Left lung (tissue), 14 donors: ENCODE measurements at places on chromosomes 6 and 20.

DNA sequence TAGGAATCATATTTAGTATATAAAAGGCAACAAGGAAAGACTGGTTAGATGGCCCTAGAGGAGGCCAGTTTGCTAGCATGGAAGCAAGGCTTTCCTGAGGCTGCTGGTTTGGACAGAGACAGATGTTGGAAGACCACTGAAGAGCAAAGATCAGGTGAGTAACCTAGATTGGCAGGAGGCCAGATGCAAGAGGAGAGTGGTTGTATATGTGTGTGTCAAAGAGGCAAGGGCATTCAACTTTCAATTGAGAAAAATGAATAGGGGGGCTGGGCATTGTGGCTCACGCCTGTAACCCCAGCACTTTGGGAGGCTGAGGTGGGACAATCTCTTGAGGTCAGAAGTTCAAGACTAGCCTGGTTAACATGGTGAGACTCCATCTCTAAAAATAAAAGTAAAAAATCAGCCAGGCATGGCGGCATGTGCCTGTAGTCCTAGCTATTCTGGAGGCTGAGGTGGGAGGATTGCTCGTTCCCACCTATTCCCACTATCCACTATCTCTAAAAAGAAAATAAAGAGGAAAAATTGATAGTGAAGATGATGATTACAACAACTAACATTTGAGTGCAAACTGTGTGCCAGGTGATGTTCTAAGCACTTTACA is 79.8 kb downstream of the PRDM1 start:
- no peaks in the 10 kb centered on the region for H3K27me3 ChIP-seq
- DNase-seq: no peak
- H3K27ac ChIP-seq: no peak overlapping the region
- H3K4me3 ChIP-seq: no peak overlapping the region

DNA sequence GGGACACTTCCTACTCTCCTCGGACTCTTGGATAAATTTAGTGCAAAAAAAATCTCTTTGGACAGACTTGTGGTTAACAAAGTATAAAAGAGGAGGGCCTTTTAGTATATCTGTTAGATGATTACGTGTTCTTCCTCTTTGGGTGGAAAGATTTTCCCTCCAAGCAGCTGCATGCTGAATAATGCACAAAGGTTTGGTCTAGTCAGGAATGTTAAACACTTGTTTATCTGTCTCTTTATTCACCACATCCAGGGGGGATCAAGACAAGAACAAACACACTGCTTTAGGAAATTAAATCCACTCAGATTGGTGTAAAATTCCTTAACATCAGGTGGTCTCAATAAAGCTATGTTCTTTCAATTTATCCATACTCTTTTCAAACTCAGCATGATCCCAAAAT is 260.9 kb upstream of the CHD6 start:
- peaks cover 2% of the 10 kb centered on the region for H3K27me3 ChIP-seq
- no peaks in the 10 kb centered on the region for H3K36me3 ChIP-seq
- no peak overlapping the region for H3K4me3 ChIP-seq
- DNase-seq: no peak

GRCh38 chr6:95087394-95088097 is 489.8 kb upstream of the MANEA start:
- H3K27me3 ChIP-seq: no peaks in the 10 kb centered on the region
- peak; percentile 51 for DNase-seq
- no peaks in the 10 kb centered on the region for H3K4me1 ChIP-seq
- no peak overlapping the region for H3K27ac ChIP-seq

DNA sequence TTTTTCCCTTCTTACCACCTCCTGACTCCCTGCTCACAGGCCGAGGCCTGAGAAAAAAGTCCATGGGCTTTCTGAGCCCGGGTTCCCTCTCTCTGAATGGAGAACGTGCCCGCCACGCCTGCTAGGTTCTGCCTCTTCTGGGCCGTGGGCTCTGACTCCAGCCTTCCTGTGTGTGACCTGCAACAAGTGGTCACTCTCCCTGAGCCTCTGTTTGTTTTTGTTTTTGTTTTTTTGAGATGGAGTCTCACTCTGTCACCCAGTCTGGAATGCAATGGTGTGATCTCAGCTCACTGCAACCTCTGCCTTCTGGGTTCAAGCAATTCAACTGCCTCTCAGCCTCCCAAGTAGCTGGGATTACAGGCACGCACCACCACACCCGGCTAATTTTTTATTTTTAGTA is 17.9 kb upstream of the VSTM2L start:
- H3K4me1 ChIP-seq: no peaks in the 10 kb centered on the region
- DNase-seq: no peak
- H3K4me3 ChIP-seq: no peak overlapping the region
- H3K36me3 ChIP-seq: no peaks in the 10 kb centered on the region

GRCh38 chr6:96889146-96889545 is 8.5 kb downstream of the NDUFAF4 start:
- no peak for DNase-seq
- no peak overlapping the region for H3K4me3 ChIP-seq
- H3K27me3 ChIP-seq: no peaks in the 10 kb centered on the region
- no peaks in the 10 kb centered on the region for H3K4me1 ChIP-seq
- no peak overlapping the region for H3K27ac ChIP-seq
- H3K36me3 ChIP-seq: no peaks in the 10 kb centered on the region

DNA sequence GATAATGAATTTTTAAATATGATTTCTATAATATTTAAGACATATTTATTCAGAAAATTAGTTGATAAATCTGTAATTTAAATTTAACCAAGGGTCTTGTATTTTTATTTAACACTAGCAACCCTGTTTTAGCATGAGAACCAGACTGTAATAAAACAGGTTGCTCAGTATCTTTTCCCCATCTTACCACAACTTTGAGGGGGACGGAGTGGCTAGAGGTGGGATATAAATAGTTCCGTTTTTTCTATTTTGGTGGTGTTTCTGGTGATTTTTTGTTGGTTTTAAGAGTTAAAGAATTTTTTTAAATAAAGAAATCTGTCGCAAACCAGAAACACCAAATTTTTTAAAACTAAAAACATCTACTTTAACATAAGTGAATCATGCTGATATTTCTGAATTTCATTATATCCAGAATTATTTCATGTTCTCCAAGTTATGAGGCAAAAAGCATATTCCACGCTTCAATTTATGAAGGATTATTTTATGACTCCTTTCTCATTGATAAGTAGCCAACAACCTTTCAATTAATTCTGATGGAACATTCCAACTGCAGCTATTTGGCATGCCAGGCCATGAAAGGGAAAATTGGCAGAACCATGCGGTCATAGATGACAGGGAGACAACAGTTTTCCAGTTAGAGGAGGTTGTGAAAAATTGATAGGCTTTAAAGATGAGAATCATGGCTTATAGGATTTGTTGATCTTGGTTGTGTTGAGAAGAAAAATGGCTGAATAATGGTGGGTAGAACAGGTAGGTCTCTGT is 151.9 kb upstream of the CARMIL1 start:
- H3K27me3 ChIP-seq: no peaks in the 10 kb centered on the region
- H3K36me3 ChIP-seq: peaks cover 33% of the 10 kb centered on the region
- no peak for DNase-seq
- H3K27ac ChIP-seq: no peak overlapping the region
- no peak overlapping the region for H3K4me3 ChIP-seq

GRCh38 chr6:9540534-9541126 is 874.2 kb downstream of the TFAP2A start:
- no peaks in the 10 kb centered on the region for H3K27me3 ChIP-seq
- no peaks in the 10 kb centered on the region for H3K4me1 ChIP-seq
- no peaks in the 10 kb centered on the region for H3K36me3 ChIP-seq
- no peak for DNase-seq

DNA sequence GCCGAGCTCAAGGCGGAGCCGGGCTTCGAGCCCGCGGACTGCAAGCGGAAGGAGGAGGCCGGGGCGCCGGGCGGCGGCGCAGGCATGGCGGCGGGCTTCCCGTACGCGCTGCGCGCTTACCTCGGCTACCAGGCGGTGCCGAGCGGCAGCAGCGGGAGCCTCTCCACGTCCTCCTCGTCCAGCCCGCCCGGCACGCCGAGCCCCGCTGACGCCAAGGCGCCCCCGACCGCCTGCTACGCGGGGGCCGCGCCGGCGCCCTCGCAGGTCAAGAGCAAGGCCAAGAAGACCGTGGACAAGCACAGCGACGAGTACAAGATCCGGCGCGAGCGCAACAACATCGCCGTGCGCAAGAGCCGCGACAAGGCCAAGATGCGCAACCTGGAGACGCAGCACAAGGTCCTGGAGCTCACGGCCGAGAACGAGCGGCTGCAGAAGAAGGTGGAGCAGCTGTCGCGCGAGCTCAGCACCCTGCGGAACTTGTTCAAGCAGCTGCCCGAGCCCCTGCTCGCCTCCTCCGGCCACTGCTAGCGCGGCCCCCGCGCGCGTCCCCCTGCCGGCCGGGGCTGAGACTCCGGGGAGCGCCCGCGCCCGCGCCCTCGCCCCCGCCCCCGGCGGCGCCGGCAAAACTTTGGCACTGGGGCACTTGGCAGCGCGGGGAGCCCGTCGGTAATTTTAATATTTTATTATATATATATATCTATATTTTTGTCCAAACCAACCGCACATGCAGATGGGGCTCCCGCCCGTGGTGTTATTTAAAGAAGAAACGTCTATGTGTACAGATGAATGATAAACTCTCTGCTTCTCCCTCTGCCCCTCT is 1.1 kb downstream of the CEBPB start:
- DNase-seq: no peak
- H3K4me3 ChIP-seq: peak overlapping the region; percentile 75
- H3K27ac ChIP-seq: peak overlapping the region; percentile 99
- H3K36me3 ChIP-seq: peaks cover 33% of the 10 kb centered on the region
- H3K27me3 ChIP-seq: no peaks in the 10 kb centered on the region

- H3K4me1 ChIP-seq: no peaks in the 10 kb centered on the region
- H3K4me3 ChIP-seq: no peak overlapping the region
- no peak overlapping the region for H3K27ac ChIP-seq
- DNase-seq: no peak
- H3K36me3 ChIP-seq: no peaks in the 10 kb centered on the region
- no peaks in the 10 kb centered on the region for H3K27me3 ChIP-seq
Observed at GRCh38 chr6:128114164-128114563, 213.3 kb upstream of the THEMIS start.

GRCh38 chr20:36824142-36824940 is 50.8 kb upstream of the DSN1 start:
- H3K36me3 ChIP-seq: peaks cover 20% of the 10 kb centered on the region
- no peak overlapping the region for H3K4me3 ChIP-seq
- H3K27ac ChIP-seq: no peak overlapping the region
- no peak for DNase-seq

- no peaks in the 10 kb centered on the region for H3K36me3 ChIP-seq
- no peak overlapping the region for H3K27ac ChIP-seq
- no peaks in the 10 kb centered on the region for H3K4me1 ChIP-seq
- H3K27me3 ChIP-seq: peaks cover 4% of the 10 kb centered on the region
- no peak for DNase-seq
Observed at GRCh38 chr20:60474385-60474910, 516.2 kb downstream of the CDH26 start.

GRCh38 chr6:144036835-144037195 is 28.8 kb upstream of the PLAGL1 start:
- no peak for DNase-seq
- H3K36me3 ChIP-seq: no peaks in the 10 kb centered on the region
- peaks cover 27% of the 10 kb centered on the region for H3K4me1 ChIP-seq
- H3K4me3 ChIP-seq: peak overlapping the region; percentile 31
- H3K27ac ChIP-seq: peak overlapping the region; percentile 73

DNA sequence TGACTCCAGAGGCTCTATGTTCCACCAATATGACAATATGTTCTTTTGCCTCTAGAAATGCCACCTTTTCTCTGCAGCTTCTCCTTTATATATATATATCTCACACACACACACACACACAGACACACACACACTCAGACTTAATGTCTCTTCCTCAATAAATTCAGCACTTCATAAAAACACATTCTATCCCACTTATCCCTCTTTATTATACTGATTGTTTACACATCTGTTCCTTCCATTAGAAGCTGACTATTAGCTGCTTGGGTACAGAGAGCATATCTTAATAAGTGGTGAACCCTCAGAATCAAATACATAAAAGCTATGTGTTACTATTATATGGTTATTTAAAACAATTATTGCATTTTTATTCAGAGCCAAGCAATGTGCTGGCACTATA is 23.3 kb downstream of the NRSN1 start:
- H3K27me3 ChIP-seq: no peaks in the 10 kb centered on the region
- no peak overlapping the region for H3K4me3 ChIP-seq
- H3K4me1 ChIP-seq: no peaks in the 10 kb centered on the region
- H3K27ac ChIP-seq: no peak overlapping the region
- no peaks in the 10 kb centered on the region for H3K36me3 ChIP-seq

- no peak overlapping the region for H3K4me3 ChIP-seq
- no peaks in the 10 kb centered on the region for H3K36me3 ChIP-seq
- no peaks in the 10 kb centered on the region for H3K27me3 ChIP-seq
- no peak for DNase-seq
- no peaks in the 10 kb centered on the region for H3K4me1 ChIP-seq
Observed at GRCh38 chr20:51172558-51173428, 149.9 kb upstream of the KCNG1 start.

- no peaks in the 10 kb centered on the region for H3K36me3 ChIP-seq
- no peaks in the 10 kb centered on the region for H3K27me3 ChIP-seq
- no peak overlapping the region for H3K27ac ChIP-seq
- no peaks in the 10 kb centered on the region for H3K4me1 ChIP-seq
Observed at GRCh38 chr20:39674842-39675241, 712.7 kb downstream of the DHX35 start.

- H3K36me3 ChIP-seq: peaks cover 81% of the 10 kb centered on the region
- no peak for DNase-seq
- H3K4me1 ChIP-seq: peaks cover 2% of the 10 kb centered on the region
- H3K27ac ChIP-seq: no peak overlapping the region
- no peaks in the 10 kb centered on the region for H3K27me3 ChIP-seq
Observed at GRCh38 chr6:157203312-157203744, 120.0 kb downstream of the TMEM242 start.

- H3K36me3 ChIP-seq: no peaks in the 10 kb centered on the region
- H3K4me3 ChIP-seq: no peak overlapping the region
- DNase-seq: no peak
- H3K4me1 ChIP-seq: no peaks in the 10 kb centered on the region
- no peak overlapping the region for H3K27ac ChIP-seq
Observed at GRCh38 chr20:47111576-47111975, 216.9 kb downstream of the EYA2 start.

DNA sequence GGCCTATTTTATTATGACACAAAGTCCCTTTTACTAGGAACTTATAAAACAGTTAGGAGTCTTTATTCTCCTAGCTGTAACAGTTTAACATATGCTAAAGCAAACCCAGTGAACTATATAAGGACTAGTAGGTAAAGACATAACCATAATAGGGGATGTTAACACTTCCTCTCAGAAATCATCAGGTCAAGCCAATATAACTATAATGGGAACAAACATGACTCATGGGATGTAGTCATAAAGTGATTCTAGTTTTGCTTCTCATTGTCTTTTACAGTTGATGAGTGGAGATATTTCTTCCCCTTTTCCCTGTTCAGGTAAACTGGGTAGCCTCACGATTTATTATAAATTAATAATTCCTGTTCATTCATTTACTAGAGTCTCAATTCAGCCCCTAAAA is 9.7 kb downstream of the PTCHD4 start:
- no peaks in the 10 kb centered on the region for H3K27me3 ChIP-seq
- no peak for DNase-seq
- H3K4me1 ChIP-seq: no peaks in the 10 kb centered on the region
- no peak overlapping the region for H3K4me3 ChIP-seq
